ENCODE measurements at places on chromosomes 13 and 19. TPM values are rescaled to one million over a fixed set of nuclear protein-coding genes. Genes with fewer than 3 reads are reported as not detected.

The FXYD1 gene
- total RNA-seq: 26.7 TPM

The HRC gene
- total RNA-seq: 2.2 TPM

The FPR3 gene
- total RNA-seq: 1.5 TPM

The DNASE2 gene
- 21.2 TPM for total RNA-seq

The POU2F2 gene
- 1.1 TPM for total RNA-seq

The HIF3A gene
- 57.7 TPM for total RNA-seq

The ZNF415 gene
- 17.2 TPM for total RNA-seq

The FUT1 gene
- 2.5 TPM for total RNA-seq

The ZNF382 gene
- 8.8 TPM for total RNA-seq

The S1PR4 gene
- 0.20 TPM for total RNA-seq

The FXYD7 gene
- 0.80 TPM for total RNA-seq

The CEBPA gene
- total RNA-seq: 3.7 TPM

The SYDE1 gene
- 22.2 TPM for total RNA-seq

The ZNF611 gene
- total RNA-seq: 11.1 TPM

The MEF2B gene
- total RNA-seq: 1.7 TPM

The RASIP1 gene
- total RNA-seq: 4.9 TPM

The ZNF541 gene
- total RNA-seq: 1.5 TPM

The SLC17A7 gene
- 0.57 TPM for total RNA-seq

The NLRP9 gene
- not detected for total RNA-seq

The CBLC gene
- not detected for total RNA-seq

The ZNF845 gene
- 8.2 TPM for total RNA-seq

The ZIK1 gene
- total RNA-seq: 8.6 TPM

The ZNF256 gene
- total RNA-seq: 13.1 TPM
